Non-pigmented ciliary epithelial cell (primary cell): ENCODE measurements at places on chromosomes 16 and 17.
A peak's percentile ranks its signal among the peaks of the same experiment; 100 is the strongest.

GRCh38 chr16:56980792-56981724 is 8.3 kb upstream of the NLRC5 start:
- DNase-seq: no peak

- no peak for DNase-seq
These were observed 700 bp downstream of the TLCD2 start for GRCh38 chr17:1709403-1709951.

- no peak for DNase-seq
These were observed 237.3 kb downstream of the MSI2 start for GRCh38 chr17:57493625-57494024.

DNA sequence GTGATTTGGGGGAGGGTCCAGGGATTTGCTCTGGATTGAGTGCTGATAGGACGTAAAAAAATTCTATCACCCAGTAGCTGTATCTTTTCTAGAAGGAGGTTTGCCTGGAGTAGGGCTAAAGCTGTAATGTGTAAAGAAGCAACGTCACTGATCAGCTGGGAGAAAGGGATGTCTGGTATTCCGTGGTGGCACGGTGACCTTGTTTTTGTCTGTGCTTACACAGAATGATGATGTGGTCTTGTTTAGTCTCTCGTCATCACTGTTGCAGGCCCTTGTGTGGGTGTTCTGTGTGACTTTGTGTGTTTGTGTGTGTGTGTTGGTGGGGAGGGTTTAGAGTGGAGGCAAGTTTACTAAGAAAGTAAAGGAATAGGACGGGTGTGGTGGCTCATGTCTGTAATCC is 22.5 kb upstream of the ARHGAP17 start:
- DNase-seq: no peak

GRCh38 chr17:20045476-20045875 is 36.3 kb downstream of the SPECC1 start:
- DNase-seq: no peak

- no peak for DNase-seq
These were observed 631 bp downstream of the TRAF7 start for GRCh38 chr16:2155977-2156848.

- no peak for DNase-seq
These were observed 464.1 kb upstream of the SALL1 start for GRCh38 chr16:51615141-51615540.

GRCh38 chr17:37160944-37161343 is 212.2 kb downstream of the AATF start:
- DNase-seq: no peak

GRCh38 chr16:70687102-70687511 is 1.3 kb upstream of the MTSS2 start:
- no peak for DNase-seq

- DNase-seq: no peak
These were observed 188.5 kb downstream of the MSI2 start for GRCh38 chr17:57444682-57445450.

GRCh38 chr17:6708357-6708961 is 4.7 kb downstream of the SLC13A5 start:
- DNase-seq: no peak

DNA sequence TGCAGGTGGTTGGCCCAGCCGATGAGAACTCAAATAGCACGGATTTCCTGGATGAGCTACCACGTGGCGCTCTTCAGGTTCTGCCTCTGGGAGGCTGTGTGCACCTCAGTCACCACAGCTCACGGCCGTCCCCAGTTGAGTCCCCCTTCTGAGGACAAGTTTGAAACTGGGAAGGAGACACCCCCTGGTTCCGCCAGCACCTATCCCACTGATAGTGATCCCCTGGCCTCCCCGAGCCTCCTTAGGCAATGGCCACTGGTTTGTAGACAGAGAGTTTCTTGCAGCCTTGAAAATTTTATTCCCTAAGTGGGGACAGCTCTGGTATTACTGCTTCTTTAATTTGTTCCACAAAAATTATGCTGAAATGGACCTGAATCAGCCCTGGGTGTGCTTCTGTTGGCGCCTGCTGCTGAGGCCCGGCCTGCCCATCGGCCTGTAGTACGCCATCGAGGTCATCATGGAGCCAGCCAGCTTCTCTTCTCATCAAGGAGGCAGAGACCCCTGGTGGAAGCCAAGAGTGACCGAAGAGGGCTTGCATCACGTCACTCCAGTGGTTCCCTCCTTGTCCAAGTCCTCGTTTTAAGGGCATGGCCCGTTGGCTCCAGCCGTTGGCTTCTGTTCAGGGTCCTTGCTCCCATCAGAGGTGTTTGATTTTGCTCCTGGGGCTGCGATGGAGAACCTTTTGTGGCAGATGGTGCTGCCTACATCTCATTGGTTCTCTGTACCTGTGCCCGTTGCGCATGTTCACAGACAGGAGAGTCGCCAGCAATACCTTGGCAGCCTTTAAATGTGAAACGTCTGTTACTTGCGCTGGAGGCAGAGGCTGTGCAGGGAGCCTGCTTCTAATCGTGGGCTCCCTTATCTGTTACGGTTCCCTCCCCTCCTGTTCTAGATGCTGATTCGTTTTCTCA is 9.3 kb downstream of the SMCR8 start:
- DNase-seq: no peak

DNA sequence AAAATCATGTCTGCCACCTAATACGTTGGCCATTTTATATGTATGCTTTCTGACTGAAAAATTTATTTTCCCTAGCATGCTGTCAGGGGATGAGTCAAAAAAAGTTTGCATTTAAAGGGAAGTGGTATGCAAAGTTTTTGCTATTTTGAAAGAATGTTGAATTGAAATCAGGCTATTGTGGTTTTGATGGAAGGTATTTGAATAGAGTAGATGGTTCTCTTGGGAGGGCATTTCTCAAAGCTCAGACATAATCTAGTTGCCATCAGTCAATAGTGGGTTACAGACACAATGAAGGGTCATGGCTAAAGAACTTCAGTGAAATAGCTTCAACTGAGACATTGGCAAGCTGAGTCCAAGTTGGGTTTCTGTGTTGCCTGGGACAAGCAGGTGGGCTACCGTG is 102.4 kb downstream of the MAP2K6 start:
- DNase-seq: no peak

- no peak for DNase-seq
These were observed 18.6 kb downstream of the NDUFAB1 start for GRCh38 chr16:23577493-23577892.

DNA sequence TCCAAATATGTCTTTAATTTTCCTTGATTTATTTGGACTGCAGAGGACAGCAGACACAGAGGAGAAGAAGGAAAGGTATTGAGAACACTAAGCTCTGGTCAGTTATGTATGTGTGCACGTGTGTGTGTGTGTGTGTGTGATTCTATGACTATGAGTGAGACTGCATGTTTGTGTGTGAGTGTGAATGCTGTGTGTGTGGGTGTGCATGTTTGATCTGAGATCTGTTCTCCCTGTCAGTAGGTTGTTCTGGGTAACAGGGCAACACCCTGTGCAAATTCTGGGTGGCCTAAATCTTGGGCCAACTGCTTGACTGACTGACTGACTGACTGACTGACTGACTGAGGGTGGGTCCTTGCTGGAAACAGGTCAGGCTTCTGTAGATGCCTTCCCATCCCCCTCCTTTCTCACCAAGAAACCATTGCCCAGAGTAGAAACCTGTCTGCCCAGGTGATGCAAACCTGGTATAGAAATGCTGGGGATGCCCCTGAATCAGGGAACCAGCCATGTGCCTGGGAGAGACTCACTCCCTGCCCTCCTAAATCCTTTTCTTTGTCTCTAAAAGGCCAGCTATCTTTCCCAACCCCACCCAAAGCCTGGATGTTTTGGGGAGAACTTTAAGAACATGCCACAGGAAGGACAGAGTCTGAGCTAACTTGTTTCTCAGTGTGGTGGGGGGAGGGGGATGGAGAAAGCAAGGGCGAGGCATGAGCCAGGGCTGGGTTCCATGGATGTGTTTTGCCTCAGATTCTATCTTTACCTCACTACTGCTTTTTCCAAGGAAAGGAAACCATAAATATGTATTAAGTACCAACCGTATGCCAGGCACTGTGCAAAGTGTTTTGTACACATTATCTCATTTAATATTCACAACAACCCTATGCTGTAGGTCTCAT is 4.5 kb upstream of the NR1D1 start:
- no peak for DNase-seq

DNA sequence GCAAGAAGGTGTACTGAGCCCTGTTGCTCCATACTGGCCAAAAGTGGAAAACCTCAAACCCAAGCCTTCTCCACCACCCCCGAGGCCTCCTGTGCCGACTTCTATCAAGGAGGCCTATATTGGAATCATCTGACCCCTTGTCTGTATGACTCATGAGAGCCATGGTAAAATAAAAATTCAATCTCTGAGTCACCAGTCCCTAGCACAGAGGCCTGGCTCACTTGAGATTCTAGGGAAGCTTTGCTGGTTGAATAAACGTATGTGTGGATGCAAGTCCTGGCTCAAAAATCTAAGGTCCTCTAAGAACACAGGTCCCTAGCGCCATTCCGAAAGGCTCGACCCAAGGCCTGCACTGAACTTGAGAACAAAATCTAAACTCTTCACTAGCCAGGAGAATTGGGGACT is 15.0 kb downstream of the NSMCE1 start:
- peak; percentile 67 for DNase-seq

GRCh38 chr16:11610121-11610505 is 23.4 kb upstream of the LITAF start:
- DNase-seq: no peak

GRCh38 chr17:40086150-40087044 is 14.0 kb downstream of the NR1D1 start:
- DNase-seq: no peak

- DNase-seq: no peak
These were observed at the start of gene NFATC3 for GRCh38 chr16:68085259-68086071. Gene NFATC3 (plus strand): TSS chr16:68085370. CDS start chr16:68085682, 312 bp downstream.

GRCh38 chr16:58815181-58815888 is 81.2 kb upstream of the GOT2 start:
- DNase-seq: no peak

DNA sequence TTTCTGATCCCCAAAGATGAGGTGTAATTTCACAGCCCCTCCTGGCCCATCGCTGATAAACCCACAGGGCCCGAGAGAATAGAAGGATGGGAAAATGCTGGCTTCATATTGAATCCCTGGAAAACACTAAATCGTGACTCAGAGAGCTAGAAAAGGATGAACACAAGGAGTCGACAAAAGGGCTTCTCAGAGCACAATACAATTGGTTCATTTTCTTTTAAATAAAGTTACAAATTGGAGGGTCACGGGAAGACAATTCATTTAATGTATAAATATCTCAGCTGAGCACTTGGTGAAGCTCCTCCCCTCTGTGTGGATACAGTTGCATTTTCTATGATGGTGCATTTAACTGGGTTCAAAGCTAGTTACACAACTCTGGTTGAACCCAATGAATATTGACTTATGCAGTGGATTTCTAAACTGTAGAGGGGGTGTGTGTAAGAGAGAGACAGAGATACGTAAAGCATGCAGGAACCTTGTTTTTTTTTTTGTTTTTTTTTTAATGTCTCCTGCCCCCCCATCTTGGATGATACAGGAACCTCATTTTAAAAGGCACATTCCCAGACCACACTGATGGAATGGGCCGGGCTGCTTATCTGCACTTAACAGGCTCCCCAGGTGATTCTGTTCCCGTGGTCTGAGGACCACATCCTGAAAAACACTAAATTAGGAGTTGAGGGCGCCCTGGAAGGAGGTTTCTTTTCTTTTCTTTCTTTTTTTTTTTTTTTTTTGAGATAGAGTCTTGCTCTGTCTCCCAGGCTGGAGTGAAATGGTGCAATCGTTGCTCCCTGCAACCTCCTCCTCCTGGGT is 14.1 kb downstream of the TTYH2 start:
- no peak for DNase-seq

- DNase-seq: no peak
These were observed 38.3 kb upstream of the TEKT3 start for GRCh38 chr17:15379659-15380058.

GRCh38 chr17:16569358-16569712 is 331 bp upstream of the ZNF287 start:
- DNase-seq: no peak

DNA sequence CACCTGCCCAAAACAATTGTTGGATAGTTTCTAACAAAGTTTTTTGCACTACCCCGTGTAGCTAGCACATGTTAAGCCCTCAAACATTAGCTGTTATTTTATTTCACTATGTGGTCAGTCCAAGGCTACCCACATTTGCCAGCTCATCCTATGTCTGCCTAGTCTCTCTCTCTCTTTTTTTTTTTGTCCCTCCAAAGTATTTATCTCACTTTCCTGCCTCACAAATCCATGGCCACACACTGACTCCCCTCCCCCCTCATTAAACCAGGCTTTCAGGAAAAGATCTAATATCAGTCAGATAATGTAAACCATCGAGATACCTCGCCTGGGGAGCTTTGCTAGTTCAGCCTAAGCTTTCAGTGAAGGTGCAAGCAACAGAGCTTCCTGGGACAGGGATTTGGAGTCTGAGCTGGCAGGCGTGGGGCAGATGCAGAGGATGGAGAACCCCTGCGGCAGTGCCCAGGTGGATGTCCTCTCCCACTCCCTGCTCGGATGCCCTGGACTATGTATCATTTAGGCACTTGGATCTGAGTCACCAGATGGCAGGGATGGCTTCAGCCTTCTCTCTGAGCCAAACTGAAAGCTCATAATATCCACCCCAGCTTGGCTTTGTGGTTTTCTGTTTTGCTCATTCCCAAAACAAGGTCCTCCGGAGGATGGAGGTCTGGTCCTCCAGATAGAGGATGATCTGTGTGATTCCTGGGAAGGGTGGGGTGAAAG is 73.7 kb upstream of the FOXF1 start:
- DNase-seq: no peak

DNA sequence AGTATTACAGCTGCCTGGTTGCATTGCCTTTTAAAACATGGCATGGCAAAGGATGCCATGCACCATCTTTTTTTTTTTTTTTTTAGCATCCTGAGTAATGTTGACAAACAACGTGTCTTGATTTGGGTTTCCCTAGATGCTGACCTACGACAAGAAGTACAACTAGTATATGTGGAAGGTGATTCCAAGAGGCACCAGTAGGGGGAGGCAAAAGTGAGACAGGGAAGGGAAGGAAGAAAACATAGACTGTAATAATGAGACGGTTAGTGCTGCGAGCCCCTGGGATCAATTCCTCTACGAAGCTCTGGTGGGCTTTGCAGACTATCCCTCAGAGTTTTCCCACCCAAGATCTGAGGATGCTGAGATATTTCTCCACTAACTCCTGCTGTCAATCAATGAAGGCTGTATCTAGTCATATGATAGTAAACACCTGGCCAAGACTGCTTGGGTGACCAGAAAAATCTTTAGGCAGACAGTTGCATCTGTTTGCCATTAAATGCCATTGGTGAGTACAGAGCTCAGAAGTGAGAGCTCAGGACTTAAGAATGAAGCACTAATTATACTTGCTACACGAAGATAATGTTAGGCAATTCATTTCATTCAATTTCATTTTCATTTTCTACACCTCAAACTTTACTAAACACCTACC is 458.6 kb upstream of the GOT2 start:
- DNase-seq: no peak

DNA sequence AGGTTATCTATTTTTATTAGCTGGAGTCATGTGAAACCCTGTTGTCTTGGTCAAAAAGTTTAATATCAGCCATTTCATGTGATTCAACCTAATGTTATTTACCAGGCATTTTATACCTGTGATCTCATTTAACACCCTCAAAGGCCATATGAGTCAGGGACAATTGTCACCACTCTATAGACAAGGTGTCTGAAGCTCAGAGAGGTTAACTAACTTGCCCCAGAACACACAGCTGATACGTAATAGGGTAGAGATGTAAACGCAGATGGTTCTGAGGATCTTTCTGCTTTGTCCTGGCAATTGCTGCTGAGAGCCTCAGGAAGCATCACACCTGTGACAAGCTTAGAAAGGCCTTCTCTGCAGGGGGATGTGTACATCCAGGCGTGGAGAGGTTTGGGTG is 4.9 kb downstream of the CD300A start:
- DNase-seq: no peak
